ENCODE measurements at places on chromosomes 1 and 21. TPM values are rescaled to one million over a fixed set of nuclear protein-coding genes. Genes with fewer than 3 reads are reported as not detected.

Gene TMCC2
- total RNA-seq = 3.2 TPM

Gene XPR1
- total RNA-seq = 18.7 TPM

Gene C8A
- total RNA-seq = not detected

Gene TYW3
- 20.7 TPM for total RNA-seq

Gene OR10Z1
- total RNA-seq = not detected

Gene RBM15
- total RNA-seq = 54.0 TPM

All from fibroblast of villous mesenchyme (primary cell).